ENCODE measurements at places on chromosomes 2 and 18.
A peak's percentile ranks its signal among the peaks of the same experiment; 100 is the strongest.

DNA sequence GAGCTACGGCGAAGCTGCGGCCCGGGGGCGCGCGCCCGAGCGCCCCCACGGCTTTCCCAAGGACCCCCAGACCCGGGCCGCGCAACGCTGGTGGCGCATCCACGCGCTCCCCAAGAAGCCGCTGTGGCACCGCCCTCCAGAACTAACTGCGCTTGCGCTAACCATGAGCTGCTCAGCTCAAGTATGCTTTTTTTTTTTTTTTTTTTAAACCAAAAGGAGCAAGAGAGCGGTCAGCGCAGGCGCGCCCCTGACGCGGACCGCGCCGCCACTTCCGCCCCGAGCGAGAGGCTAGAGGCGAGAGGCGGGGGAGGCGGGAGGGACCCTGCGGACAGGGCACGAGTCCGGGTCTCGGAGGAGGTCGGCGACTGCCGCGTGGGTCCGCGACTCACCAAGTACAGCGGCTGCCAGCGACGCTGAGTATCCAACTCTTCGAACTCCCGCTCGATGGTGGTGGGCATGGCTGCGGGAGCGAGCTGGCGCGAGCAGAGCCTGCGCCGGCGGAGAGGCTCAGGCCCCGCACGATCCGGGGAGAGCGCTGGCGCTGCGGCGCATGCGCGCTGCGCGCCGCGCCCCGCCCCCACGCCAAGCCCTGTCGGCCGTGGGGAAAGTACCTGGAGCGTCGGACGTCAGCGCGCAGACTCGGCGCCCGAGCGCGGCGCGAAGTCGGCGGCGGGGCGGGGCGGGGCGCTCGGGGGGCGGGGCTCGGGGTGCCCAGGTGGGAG is at the start of gene PTPN2:
TSS of gene PTPN2 (minus strand) at position 554 of the 722 bp plus-strand sequence. CDS start at position 458, 96 bp downstream.
- peak; percentile 92 for DNase-seq

DNA sequence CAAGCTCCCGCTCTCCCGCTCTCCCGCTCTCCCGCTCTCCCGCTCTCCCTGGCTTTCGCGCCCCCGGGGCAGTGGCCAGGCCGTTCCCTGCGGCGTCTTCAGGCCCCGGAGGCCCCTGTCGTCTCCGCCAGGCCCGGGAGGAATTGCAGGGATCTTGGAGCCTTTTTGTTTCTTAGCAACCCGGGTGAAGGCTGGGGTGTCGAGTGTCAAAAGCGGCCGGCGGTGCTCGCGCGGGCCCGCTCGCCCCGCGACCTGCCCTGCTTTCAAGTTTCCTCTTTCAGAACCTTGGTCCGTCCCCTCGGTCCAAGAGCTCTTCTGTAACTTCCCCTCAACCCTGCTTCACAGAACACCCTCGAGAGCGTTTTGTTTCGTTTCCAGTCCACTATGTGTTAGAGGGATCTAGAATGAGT is 1.4 kb downstream of the RNF138 start:
- peak; percentile 51 for DNase-seq

GRCh38 chr18:45334191-45334590 is 281.1 kb upstream of the SLC14A2 start:
- DNase-seq = no peak

DNA sequence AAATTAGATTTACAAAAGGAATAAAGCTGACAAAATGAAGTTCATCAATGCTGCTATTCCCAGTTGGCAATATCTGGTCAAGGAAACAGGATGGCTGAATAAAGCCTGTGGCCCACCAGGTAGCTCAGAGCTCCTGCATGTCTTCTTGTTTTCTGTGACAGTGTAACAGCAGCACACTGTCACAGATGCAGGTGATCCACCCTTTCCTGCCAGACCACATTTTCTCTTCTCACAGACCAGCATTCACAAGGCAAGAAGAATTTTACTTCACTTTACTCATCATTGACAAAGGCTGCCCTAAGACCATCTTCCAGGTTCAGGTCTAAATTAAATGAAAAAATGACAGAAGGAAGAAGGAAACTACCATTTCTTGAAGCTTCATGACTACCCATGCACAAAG is 166.2 kb upstream of the MEIS1 start:
- DNase-seq = no peak
